ENCODE measurements at places on chromosomes 11 and 22. TPM values are rescaled to one million over a fixed set of nuclear protein-coding genes. Genes with fewer than 3 reads are reported as not detected.

- H3K4me3 ChIP-seq = no peak overlapping the region
- H3K27me3 ChIP-seq = no peaks in the 10 kb centered on the region
- no peak for DNase-seq
- H3K4me1 ChIP-seq = peaks cover 20% of the 10 kb centered on the region
Observed at GRCh38 chr11:100776212-100776896, 89.3 kb downstream of the ARHGAP42 start.

GRCh38 chr11:33588056-33588455, 112.6 kb downstream of the C11orf91 start:
- no peaks in the 10 kb centered on the region for H3K36me3 ChIP-seq
- H3K27me3 ChIP-seq = no peaks in the 10 kb centered on the region
- H3K4me3 ChIP-seq = no peak overlapping the region

DNA sequence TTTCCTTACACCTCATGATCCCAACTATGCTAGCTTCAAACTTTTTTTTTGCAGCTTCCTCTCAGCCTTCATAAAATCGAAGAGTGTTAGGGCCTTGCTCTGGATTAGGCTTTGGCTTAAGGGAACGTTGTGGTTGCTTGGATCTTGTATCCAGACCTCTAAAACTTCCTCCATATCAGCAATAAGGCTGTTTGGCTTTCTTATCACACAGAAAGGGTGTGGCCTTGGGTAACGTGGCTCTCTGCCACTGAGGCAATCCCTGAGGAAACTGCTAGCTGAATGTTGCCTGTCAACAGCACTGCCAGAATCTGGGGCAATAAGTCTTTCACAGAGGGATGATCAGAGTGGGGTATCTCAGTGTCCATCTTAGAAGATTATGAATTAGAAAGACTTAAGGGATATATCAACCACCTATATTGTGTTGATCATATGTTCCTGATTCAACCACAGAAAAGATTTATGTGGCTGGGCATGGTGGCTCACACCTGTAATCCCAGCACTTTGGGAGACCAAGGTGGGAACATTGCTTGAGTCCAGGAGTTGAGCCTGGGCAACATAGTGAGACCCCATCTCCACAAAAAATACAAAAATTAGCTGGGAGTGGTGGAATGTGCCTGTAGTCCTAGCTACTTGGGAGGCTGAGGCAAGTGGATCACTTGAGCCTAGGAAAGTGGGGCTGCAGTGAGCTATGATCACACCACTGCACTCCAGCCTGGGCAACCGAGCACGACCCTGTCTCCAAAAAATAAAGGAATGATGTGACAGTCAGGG, 12.5 kb upstream of the CUL5 start:
- DNase-seq = no peak
- no peaks in the 10 kb centered on the region for H3K27me3 ChIP-seq
- H3K4me1 ChIP-seq = no peaks in the 10 kb centered on the region
- H3K4me3 ChIP-seq = no peak overlapping the region
- H3K27ac ChIP-seq = no peak overlapping the region

- H3K36me3 ChIP-seq = no peaks in the 10 kb centered on the region
- DNase-seq = no peak
- no peak overlapping the region for H3K4me3 ChIP-seq
- H3K4me1 ChIP-seq = no peaks in the 10 kb centered on the region
- H3K27me3 ChIP-seq = peaks cover 18% of the 10 kb centered on the region
Observed at GRCh38 chr11:128860571-128861361, 6.3 kb downstream of the KCNJ1 start.

DNA sequence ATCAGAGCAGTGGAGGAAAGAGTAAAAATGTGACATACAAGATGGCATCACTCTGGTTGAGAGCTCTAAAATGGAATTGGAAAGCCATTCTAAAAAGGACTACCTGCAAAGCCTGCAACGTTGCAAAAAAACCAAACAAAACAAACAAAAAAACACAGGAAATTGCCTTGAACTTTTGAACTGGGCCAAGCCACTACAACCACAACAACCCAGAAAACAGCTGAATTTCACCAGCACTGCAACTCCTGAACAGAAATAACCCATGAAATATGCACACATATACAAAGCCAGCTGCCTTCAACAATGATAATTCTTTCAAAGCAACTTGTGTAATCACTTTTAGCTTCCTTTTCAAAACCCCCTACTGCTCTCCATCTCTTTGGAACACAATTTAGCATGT, 326.6 kb upstream of the LRRC4C start:
- no peak for DNase-seq
- H3K4me1 ChIP-seq = no peaks in the 10 kb centered on the region
- no peaks in the 10 kb centered on the region for H3K36me3 ChIP-seq
- H3K27ac ChIP-seq = no peak overlapping the region
- no peaks in the 10 kb centered on the region for H3K27me3 ChIP-seq

DNA sequence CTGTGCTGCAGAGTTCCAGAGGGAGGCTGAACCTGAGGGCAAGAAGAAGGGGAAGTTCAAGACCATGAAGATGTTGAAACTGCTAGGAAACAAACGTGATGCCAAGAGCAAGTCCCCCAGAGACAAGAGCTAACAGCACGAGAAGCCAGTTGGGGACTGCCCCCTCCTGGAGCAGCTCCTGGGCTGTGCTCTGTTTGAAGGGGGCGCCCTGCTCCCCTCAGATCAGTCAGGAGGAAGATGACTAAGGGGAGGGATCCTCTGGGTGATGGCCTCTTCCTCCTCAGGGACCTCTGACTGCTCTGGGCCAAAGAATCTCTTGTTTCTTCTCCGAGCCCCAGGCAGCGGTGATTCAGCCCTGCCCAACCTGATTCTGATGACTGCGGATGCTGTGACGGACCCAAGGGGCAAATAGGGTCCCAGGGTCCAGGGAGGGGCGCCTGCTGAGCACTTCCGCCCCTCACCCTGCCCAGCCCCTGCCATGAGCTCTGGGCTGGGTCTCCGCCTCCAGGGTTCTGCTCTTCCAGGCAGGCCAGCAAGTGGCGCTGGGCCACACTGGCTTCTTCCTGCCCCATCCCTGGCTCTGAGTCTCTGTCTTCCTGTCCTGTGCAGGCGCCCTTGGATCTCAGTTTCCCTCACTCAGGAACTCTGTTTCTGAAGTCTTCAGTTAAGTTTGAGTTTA, 12.6 kb downstream of the C22orf23 start:
- DNase-seq = no peak
- no peaks in the 10 kb centered on the region for H3K4me1 ChIP-seq
- no peak overlapping the region for H3K27ac ChIP-seq
- no peak overlapping the region for H3K4me3 ChIP-seq

The SCN4B gene
- polyA plus RNA-seq = 0.39 TPM

The FXYD2 gene
- 4.4 TPM for polyA plus RNA-seq

The CRYBB3 gene
- 0.21 TPM for polyA plus RNA-seq

The CARD10 gene
- 2.1 TPM for polyA plus RNA-seq

The PATZ1 gene
- 24.8 TPM for polyA plus RNA-seq

The FIBIN gene
- 2.2 TPM for polyA plus RNA-seq

The DKK3 gene
- polyA plus RNA-seq = 226 TPM
